Stimulated activated CD4-positive, alpha-beta T cell treated with anti-CD3 and anti-CD28 coated beads, TNF-alpha, amount 100 ng/mL, for 1 hour (primary cell): ENCODE measurements at places on chromosomes 7 and 10.

DNA sequence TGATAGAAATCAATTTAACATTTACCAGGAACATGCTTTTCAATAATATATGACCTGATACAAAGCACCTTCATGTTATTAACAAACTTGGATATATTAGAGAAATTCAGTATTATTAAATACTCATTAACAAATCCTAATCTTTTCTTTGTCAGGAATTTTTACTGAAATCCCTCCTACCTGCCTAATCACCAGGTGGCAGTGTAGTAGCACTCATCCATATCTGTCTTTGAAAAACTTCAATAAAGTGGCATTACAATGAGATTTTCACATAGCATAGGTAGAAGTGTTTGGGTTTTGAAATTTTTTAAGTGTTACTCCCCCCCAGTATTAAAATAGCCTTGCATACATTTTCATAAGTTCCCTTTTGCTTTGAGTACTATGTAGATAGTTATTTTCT lies 1246.6 kb upstream of the LRRN3 start:
- no peak for DNase-seq

DNA sequence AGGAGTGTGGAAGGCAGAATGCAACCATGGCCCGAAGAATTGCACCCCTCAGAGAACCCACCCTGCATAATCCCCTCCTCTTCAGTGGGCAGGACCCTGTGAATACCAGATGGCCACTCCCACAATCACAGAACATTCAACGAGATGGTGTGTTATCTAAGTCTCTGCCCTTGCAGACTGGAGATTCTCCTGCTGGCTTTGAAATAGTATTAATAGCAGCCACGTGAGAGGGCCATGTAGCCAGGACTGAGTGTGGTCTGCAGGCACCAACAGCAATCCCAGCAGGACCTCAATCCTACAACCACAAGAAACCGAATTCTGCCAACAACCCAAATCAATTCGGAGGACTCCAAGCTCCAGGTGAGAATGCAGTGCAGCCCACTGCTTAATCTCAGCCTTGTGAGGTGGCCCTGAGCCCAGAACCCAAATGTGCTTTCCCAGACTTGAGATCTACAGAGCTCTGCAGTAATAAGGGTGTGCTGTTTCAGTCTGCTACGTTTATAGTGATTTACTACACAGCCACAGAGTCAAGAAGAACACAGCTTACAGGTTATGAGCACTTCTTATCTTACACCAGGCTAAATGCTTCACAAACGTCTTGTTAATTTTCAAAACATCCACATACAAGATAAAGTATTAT lies 72.1 kb downstream of the VOPP1 start:
- no peak for DNase-seq

DNA sequence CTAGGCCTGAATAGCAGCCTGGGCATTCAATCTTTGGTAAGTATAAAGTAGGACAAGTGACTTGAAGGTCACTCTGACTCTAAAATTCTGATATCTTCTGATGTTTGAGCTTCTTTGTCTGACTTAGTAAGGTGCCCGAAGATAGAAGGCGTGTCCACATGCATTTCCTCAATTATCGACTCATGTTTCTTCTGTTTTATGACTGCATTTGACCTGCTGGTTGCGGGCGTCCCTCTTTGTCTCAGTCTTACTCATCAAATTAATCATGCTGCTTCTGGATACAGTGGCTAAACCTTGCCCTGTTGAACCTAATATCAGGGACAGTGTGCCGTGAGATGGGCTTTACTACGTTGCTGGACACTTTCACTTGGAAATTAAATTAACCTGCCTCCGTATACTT lies 534.1 kb downstream of the SDK1 start:
- DNase-seq, result no peak

- DNase-seq, result no peak
These were observed 60.2 kb downstream of the LRRC18 start for GRCh38 chr10:48879451-48879850.

DNA sequence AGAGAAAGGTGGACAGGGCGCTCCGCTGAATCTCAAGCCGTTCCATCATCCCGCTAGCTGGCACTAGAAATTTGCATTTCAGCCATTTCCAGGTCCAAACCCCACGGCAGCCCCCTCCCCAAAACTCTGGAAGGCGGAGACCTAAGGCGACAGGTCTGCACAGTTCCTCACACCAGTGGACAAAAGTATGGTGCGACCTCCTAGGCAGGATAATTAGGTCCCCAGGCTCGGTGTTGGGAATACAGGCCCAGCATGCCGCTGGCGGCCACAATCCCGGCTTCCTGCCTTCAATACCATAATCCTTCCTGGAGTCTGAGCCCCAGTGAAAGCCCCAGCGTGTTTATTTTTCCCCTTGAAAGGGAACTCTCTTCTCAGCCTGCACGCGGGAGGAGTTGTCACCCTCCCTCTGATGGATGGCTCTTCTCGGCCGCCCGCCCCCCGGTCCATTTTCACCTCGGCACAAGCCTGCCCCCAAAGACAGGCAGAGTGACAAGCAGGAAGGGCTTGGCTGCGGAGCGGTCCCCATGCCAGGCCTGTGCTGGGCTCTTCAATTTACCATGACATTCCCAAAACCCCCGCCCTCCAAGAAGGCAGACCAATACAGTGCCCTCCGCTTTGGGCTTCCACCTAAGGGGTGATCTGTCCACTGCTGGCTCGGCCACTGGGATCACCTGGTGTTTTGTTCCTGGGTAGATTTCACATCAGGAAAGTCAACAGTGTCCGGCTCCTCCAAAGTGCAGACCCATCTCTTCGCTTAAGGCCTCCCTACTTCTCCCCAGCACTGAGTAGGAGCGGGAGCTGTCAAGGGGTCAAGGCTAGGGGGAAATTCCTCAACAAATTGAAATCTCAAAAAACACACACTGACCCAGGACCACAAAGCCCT lies 2.2 kb downstream of the FGFR2 start:
- no peak for DNase-seq

DNA sequence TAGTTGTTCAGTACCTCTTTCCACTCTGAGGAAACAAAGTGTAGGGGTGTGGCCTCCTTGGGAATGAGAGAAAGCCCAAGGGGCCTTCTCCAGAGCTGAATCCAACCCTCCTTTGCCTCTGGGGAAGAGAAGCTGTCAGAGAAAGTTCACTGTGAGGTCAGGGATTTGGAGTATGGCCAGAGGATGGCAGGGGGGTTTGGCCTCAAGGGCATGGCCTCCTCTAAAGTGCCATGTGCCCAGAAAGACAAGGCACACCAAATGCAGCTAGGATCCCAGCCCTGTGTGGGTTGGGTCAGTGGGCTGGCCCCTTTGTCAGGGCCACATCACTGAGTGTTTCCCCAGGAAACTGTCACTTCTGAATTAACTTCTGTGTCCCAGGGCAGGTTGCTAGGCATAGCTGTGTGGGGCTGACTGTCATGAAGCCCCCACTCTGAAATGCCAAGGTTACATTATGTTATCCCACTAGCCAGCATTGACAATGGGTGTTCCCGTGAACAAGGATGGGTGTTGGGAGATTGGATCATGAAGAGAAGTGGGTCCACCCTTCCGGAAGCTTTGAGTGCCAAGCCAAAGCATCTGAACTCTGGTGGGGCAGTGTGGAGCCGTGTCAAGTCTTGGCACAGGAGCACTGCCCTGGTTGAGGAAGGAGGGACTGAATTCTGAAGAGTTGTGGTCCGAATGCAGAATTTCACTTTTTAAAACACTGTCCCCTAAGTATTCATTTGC lies 123.3 kb downstream of the ZMIZ1 start:
- no peak for DNase-seq

DNA sequence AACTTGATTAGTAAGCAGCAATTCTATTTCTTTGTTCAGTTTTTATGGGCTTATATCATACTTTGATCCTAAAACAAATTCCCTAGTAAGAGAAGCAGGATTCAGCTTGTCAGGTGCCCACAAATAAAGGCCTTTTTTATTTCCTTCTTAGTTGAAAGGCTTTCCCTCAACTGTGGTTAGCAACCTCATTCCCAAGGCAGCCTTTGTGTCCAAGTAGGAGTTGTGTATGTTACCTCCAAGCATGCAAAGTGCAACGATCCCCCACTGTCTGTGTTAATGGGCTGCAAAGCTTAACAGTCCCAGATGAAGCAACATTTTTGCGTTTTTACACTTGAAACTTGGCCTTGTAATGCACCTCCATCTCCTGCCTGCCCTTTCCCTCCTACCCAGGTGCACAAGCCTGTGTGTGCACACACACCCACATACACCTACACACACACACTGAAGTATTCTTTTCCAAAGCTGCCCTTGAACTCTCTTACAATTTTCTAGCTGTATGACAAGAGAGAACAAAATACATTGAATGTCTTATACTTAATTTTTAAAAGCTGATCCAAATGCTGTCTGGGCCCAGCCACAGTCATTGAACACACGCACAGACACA lies 278.2 kb downstream of the SNX13 start:
- DNase-seq, result no peak

GRCh38 chr10:63534723-63535122 lies 13.5 kb downstream of the REEP3 start:
- DNase-seq, result no peak
